Lower leg skin (tissue), 4 donors: ENCODE measurements at places on chromosomes 7 and 10. TPM values are rescaled to one million over a fixed set of nuclear protein-coding genes. Genes with fewer than 3 reads are reported as not detected.

Gene BEND7
- total RNA-seq: 4.6 TPM

Gene CLDN4
- 278 TPM for total RNA-seq

Gene GNAT3
- not detected for total RNA-seq

Gene CYP3A7
- not detected for total RNA-seq

Gene PODXL
- total RNA-seq: 9.6 TPM

Gene TAS2R5
- 1.3 TPM for total RNA-seq
